Colonic mucosa (tissue), 4 donors: ENCODE measurements at places on chromosomes 2 and 18. TPM values are rescaled to one million over a fixed set of nuclear protein-coding genes. Genes with fewer than 3 reads are reported as not detected.

The DSC1 gene
- total RNA-seq, result 0.05 TPM

The WDR54 gene
- total RNA-seq, result 9.0 TPM

The CCDC178 gene
- total RNA-seq, result not detected

The ST8SIA3 gene
- total RNA-seq, result 0.05 TPM

The ALPP gene
- total RNA-seq, result 0.37 TPM

The IL37 gene
- not detected for total RNA-seq

The SERPINB4 gene
- not detected for total RNA-seq

The MAPRE3 gene
- 22.0 TPM for total RNA-seq

The KCNIP3 gene
- 2.3 TPM for total RNA-seq

The ZNF24 gene
- total RNA-seq, result 49.1 TPM

GRCh38 chr2:85754313-85755095 lies 713 bp downstream of the ATOH8 start:
- peak overlapping the region; percentile 62 for H3K4me3 ChIP-seq
- no peaks in the 10 kb centered on the region for H3K36me3 ChIP-seq
- H3K4me1 ChIP-seq, result peaks cover 13% of the 10 kb centered on the region

DNA sequence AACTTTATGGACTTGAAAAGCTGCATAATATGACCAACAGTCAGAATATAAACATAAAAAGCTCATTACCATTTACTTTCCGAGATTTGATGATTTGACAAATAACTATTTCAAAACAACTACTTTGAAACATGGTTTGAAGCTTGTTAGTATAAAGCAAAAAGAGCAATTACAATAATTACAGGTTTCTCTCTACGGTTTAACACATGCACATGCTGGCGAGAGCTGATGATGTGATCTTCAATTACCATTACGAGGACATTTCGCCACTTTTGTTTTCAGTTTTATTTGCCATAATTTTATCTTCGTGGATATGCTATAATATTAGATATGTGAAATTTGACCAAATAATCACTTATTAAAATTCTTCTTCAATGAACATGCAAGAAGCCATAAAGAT lies 270.1 kb downstream of the TCF4 start:
- H3K36me3 ChIP-seq, result no peaks in the 10 kb centered on the region
- H3K4me3 ChIP-seq, result no peak overlapping the region
- peaks cover 5% of the 10 kb centered on the region for H3K27me3 ChIP-seq
- no peak overlapping the region for H3K27ac ChIP-seq
- DNase-seq, result no peak

GRCh38 chr2:147108548-147108947 lies 736.3 kb upstream of the ACVR2A start:
- H3K27me3 ChIP-seq, result no peaks in the 10 kb centered on the region
- DNase-seq, result no peak
- no peaks in the 10 kb centered on the region for H3K4me1 ChIP-seq
- no peak overlapping the region for H3K27ac ChIP-seq

DNA sequence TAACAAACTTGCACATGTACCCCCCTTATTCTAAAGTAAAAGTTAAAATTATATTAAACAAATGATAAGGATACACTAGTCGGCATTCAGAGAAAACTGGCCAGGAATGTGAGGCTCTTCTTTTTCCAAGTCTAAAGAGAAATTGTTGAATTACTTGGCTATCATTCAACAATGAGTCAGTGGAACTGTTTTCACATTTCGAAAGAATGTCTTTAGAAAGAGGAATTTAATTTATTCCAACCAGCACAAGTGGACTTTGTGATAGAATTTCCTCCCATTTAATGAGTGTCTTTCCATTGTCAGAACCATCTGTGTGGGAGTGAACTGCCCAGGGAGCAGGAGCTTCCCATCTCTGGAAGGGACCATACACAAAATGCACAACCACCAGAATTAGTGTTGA lies 792.2 kb downstream of the EPHA4 start:
- H3K27me3 ChIP-seq, result no peaks in the 10 kb centered on the region
- no peak for DNase-seq
- H3K4me1 ChIP-seq, result no peaks in the 10 kb centered on the region
- no peaks in the 10 kb centered on the region for H3K36me3 ChIP-seq

DNA sequence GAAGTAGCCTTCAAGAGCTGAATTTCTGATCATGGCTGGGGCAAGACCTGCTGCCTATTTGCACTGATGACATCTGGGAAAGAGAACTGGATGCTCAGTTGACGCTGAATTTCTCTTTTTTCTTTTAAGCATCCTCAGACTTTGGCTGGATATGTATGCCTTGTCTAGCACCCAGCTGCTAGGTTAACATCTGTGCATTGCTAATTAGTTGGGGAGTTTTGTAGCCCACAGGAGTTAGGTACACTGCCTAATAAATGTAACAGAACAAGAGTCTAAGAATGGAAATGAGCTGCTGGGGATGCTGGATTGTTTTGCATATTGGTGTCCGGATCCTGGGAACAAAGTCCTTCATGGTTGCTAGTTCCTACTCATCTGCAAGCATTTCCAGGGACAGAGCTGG lies 40.9 kb upstream of the STPG4 start:
- no peak overlapping the region for H3K4me3 ChIP-seq
- no peaks in the 10 kb centered on the region for H3K4me1 ChIP-seq
- H3K36me3 ChIP-seq, result no peaks in the 10 kb centered on the region

GRCh38 chr2:167939514-167940345 lies 307.7 kb downstream of the STK39 start:
- no peak overlapping the region for H3K27ac ChIP-seq
- no peaks in the 10 kb centered on the region for H3K36me3 ChIP-seq
- no peaks in the 10 kb centered on the region for H3K4me1 ChIP-seq
- no peak for DNase-seq

DNA sequence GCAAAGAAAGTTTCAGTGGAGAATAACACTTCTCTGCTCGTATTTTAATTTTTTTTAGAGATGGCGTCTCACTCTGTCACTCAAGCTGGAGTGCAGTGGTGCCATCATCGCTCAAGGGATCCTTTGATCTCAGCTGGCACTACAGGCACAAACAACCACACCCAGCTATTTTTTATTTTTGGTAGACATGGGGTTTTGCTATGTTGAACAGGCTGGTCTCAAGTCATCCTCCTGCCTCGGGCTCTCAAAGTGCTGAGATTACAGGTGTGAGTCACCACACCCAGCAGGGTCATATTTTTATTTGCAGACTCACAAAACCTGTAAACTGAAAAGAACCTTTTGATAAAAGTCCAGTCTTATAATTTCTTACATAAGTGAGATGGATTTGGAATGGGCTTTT lies 2.6 kb downstream of the TRAK2 start:
- H3K36me3 ChIP-seq, result no peaks in the 10 kb centered on the region
- peaks cover 27% of the 10 kb centered on the region for H3K4me1 ChIP-seq
- DNase-seq, result peak; percentile 57
- no peaks in the 10 kb centered on the region for H3K27me3 ChIP-seq
- H3K27ac ChIP-seq, result peak overlapping the region; percentile 58

DNA sequence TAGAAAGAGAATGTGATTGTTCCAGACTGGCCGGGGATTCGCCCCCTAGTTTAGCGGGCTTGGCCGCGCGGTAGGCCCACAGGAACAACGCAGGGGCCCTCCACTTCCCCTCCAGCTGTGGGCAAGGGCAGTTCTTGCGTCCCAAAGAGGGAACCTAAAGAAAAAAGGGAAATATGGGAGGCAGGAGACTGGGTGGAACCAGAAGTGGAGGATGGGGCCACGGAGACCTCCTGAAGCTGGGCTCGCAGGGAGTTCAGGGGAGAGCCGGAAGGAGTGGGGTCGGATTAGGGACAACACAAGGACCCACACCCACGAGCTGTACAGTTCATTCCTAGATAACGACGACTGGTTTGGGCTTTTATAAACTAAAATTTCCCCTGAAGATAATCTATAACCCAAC lies 18.2 kb downstream of the GNLY start:
- no peaks in the 10 kb centered on the region for H3K36me3 ChIP-seq
- no peak overlapping the region for H3K27ac ChIP-seq
- no peaks in the 10 kb centered on the region for H3K4me1 ChIP-seq
- H3K27me3 ChIP-seq, result no peaks in the 10 kb centered on the region
- no peak for DNase-seq

DNA sequence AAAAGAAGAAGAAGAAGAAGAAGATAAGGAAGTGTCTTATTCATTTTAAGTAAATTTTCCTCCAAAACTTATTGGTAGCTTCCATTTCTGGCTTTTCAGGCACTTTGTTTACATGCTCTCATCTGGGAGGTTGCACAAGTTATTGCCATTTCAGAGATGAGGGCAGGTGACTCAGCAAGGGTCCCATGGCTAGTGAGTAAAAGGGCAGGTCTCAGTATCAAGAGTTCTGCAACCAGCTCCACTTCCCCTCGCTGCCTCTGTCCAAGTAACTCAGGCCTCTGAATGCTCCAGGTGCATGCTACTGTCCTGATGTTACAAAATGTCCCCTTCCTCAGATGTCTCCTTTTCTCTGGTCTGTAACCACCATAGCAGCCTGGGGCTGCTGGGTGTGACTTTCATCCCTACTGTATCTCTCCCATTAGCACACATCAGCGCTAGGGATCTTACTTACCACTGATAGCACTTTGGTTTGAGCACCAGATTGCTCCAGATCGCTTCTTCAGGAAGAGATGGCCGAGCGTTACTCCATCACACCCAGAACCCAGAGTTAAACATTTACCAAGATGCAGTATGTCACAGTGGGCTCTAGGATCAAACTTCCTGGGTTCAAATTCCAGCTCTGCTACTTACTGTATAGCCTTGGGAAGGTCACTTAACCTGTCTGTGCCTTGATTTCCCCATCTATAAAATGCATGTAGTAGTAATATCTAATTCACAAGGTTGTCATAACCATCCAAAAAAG lies 57.4 kb upstream of the LAPTM4A start:
- H3K4me1 ChIP-seq, result peaks cover 4% of the 10 kb centered on the region
- H3K27ac ChIP-seq, result peak overlapping the region; percentile 62
- H3K4me3 ChIP-seq, result no peak overlapping the region
- peak; percentile 66 for DNase-seq

- H3K4me1 ChIP-seq, result peaks cover 11% of the 10 kb centered on the region
- H3K27ac ChIP-seq, result peak overlapping the region; percentile 84
- peak; percentile 89 for DNase-seq
- H3K4me3 ChIP-seq, result no peak overlapping the region
- H3K36me3 ChIP-seq, result peaks cover 39% of the 10 kb centered on the region
- H3K27me3 ChIP-seq, result no peaks in the 10 kb centered on the region
Measured at GRCh38 chr2:201158111-201158929, 24.6 kb upstream of the CASP10 start.

DNA sequence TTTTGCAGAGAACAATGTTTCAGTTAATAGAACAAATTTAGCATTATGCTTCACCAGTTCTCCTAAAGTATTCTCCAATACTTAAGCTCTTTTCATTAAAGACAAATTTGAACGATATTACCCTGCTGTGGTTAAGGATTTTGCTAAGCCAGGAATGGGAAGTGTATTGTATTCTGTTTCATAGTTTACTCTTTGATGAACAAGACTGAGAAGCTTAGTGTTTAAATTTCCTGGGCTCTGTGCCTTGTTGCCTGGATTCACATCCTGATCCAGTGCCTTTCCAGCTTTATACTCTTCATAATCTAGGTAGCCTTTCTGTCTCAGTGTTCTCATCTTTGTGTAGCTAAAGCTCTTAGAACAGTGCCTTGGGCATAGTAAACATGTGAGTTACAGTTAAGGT lies 58.6 kb upstream of the GLS start:
- H3K4me3 ChIP-seq, result no peak overlapping the region
- H3K4me1 ChIP-seq, result no peaks in the 10 kb centered on the region
- DNase-seq, result no peak

DNA sequence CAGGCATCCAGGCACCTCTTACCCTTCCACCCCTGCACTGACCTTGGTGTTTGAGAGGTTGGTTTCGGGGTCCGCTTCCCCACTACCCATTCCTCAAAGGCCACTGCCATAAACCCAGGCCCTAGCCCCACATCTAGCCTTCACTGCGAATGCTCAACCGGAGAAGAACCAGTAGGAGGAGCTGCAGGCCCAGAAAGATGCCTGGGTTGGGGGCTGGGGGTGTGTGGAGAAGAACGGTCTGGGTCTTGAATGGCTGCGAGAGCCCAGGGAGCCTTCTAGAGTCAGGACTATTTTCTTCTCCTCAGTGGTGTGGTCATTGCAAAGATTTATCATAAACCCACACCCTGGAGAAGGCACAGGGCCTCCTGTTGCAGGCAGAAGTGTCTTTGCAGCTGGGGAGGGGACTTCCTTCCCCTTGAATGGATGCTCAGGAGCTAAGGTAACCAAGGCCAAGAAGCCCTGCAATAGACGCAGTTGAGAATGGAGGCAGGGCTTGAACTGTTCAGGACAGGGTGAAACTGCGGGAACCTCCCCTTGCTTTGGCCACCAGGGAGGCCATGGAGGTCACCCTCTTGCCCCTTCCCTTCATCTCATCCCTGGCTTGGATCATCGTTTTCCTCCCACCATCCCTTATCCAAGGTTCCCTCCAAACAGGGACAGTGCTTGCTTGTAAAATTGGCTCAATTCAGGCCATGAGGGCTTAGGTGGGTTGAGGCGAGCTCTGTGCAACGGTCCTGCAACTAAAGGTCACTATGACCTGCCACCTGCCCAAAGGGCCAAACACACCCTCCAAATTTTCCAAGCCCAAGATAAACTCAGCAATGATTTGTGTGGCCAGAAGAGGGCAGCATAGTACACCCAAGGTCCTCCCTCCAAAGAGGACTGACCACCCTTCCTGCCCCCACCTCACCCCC lies 20.9 kb downstream of the THNSL2 start:
- H3K27ac ChIP-seq, result no peak overlapping the region
- no peaks in the 10 kb centered on the region for H3K4me1 ChIP-seq
- H3K4me3 ChIP-seq, result no peak overlapping the region
- no peaks in the 10 kb centered on the region for H3K36me3 ChIP-seq
- peak; percentile 31 for DNase-seq

- no peak overlapping the region for H3K4me3 ChIP-seq
- no peak overlapping the region for H3K27ac ChIP-seq
- H3K27me3 ChIP-seq, result no peaks in the 10 kb centered on the region
Measured at GRCh38 chr18:31819106-31819924, 58.6 kb upstream of the SLC25A52 start.

DNA sequence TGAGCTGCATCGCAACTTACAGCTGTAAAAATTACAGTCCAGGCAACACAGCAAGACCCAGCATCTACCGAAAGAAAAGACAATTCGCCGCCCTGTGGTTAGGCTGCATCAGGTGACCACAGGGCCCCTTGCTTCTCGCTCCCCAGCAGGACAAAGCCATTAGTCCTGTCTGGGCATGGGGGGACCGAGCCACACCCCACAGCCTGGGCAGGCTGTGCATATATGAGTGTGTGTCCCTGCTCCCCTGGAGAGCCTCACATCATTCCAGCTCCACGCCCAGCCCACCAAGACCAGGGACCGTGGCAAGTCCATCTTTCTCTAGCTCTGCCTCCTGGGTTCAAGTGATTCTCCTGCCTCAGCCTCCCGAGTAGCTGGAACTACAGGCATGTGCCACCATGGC lies 33.9 kb downstream of the SNORC start:
- H3K4me3 ChIP-seq, result no peak overlapping the region
- DNase-seq, result no peak
- H3K27me3 ChIP-seq, result no peaks in the 10 kb centered on the region

DNA sequence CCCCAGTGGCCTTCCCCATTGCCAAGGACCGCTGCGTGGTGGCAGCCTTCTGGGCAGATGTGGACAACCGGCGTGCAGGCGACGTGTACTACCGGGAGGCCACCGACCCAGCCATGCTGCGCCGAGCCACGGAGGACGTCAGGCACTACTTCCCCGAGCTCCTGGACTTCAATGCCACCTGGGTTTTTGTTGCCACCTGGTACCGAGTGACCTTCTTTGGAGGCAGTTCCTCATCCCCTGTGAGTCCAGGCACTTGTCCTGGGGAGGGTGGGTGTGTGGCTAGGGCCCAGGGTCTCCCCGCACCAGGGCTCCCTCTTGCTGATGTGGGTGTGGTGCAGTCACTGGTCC lies 31.9 kb downstream of the SNED1 start:
- H3K27me3 ChIP-seq, result no peaks in the 10 kb centered on the region
- no peak overlapping the region for H3K27ac ChIP-seq
- no peak overlapping the region for H3K4me3 ChIP-seq
- H3K4me1 ChIP-seq, result no peaks in the 10 kb centered on the region
- DNase-seq, result no peak
